ENCODE measurements at places on chromosomes 12 and 14.
A peak's percentile ranks its signal among the peaks of the same experiment; 100 is the strongest.

- DNase-seq: no peak
Measured at GRCh38 chr14:83196236-83196635, 1662.6 kb upstream of the SEL1L start.

- DNase-seq: no peak
Measured at GRCh38 chr14:96364962-96365361, 1.6 kb downstream of the GSKIP start.

DNA sequence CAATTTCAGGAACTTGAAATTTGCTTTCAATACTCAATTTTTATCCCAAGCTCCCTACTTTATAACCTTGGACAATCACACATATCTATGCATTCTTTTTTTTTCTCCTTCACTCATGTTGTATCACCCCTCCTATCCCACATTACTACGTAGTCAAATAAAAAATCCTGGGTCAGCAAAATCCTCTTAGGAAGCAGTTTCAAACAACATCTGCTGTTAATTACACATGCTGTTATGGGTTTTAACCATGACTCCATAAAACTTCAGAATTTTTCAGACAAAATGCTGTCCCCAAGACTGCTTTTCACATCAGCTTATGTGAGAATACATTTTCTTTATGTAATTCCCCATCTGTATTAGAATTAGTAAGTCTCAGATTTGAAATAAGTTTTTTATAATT lies 61.7 kb downstream of the LRFN5 start:
- DNase-seq: no peak

DNA sequence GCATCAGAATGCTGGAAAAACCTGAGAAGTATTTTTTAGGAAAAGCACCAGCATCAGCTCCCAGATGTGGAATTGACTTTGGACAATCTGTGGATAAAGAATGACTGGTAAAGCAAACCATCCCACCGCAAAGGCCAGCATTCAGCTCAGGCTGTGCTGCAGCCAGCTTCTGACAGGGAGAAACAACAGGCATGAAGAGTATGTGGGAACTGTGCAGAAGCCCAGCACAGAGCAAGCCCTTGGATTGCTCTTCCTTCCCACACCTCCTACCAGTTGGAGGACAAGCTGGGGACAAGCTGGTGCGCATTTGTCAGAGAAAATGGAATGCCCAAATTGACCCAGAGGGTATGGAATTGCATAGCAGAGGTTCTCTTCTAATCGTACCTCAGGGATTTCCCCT lies 228.1 kb downstream of the ANO2 start:
- no peak for DNase-seq

DNA sequence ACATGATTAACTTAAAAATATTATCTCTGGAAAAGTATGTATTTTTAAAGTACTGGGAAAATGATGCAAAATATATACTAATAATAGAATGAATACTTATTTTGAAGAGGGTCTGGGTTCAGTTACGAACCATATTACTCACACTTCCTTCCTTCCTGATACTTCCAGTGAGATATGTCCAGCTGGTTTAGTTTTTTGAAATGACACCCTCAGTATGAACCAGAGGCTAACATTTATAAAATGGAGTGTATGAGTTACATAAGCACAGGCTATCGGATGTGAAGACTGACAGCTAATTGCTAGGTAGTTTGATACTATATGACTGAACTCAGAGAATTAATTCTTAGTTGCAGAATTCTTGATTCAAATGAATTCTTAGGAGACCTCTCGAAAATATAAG lies 122.9 kb downstream of the OTOGL start:
- no peak for DNase-seq

DNA sequence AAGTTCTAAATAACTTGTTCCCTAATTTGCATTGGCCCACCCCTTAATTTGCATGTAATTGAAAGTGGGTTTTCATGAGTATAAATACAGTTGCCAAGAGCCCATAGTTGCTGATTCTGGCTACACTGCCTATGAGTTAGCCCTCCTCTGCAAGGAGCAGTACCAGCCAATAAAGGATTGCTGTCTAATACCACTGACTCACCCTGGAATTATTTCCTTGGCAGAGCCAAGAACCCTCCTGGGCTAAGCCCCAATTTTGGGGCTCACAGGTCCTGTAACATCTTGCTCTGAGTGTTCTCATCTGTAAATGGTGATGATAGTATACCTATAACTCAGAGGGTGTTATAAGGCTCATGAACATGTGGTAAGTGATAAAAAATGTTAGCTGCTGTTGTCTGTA lies 6.8 kb downstream of the TTC8 start:
- no peak for DNase-seq

GRCh38 chr12:54606556-54606955 lies 18.1 kb upstream of the PPP1R1A start:
- DNase-seq: no peak

- no peak for DNase-seq
Measured at GRCh38 chr12:105218434-105218833, 17.5 kb downstream of the APPL2 start.

DNA sequence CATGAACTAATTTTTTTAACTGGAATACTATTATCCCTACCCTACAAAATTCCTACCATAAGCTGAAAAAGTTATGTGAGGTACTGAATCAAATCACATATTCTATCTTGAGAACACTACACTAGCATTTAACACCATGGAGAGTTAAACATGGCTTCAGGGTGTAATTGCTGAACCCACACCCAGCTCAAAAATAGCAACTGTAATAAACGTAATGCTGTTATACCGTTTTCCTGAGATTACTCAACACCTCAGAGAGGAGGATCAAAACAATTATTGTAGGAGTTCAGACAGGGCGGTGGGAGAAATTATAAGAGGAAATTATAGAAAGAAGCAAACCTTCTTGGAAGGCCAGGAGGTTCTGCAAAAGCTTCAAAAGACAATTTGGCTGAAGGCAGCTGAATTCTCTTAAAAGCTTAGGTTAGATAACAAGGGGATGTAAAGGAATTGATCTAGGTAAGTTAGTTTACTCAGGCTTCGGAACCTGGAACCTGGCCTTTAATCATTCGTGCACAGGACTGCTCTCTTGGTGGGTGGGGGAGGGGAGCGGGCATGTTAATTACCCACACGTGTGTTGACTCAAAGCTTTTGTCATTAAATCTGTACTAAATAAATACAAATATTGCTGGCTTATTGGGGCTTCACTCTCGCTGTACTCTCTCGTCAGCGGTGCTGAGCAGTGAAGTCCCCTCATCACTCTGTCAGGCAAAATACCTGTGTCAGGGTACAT lies 12.1 kb upstream of the IPO8 start:
- no peak for DNase-seq

DNA sequence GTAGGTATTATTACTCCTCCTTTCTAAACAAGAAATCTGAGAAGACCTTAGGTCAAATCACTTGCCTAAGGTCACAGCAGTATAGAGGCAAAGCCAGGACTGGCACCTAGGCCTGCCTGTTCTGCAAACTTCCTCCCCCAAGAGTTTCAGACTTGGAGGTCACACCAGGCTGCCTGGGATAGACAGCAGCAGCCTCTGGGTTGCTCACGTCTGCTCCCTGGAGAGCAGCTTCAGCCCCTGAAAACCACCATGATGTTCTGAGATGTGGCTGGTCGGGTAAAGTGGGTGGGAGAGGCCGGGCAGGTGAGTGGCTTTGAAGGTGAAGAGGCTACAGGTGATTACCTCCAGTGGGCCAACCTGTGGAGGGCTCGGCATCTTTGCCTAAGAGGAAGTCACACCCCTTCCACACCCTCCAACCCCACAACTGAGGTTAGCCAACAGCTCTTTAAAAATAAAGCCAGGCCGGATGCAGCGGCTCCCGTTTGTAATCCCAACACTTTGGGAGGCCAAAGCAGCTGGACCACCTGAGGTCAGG lies 37.0 kb upstream of the PNMA1 start:
- DNase-seq: no peak

DNA sequence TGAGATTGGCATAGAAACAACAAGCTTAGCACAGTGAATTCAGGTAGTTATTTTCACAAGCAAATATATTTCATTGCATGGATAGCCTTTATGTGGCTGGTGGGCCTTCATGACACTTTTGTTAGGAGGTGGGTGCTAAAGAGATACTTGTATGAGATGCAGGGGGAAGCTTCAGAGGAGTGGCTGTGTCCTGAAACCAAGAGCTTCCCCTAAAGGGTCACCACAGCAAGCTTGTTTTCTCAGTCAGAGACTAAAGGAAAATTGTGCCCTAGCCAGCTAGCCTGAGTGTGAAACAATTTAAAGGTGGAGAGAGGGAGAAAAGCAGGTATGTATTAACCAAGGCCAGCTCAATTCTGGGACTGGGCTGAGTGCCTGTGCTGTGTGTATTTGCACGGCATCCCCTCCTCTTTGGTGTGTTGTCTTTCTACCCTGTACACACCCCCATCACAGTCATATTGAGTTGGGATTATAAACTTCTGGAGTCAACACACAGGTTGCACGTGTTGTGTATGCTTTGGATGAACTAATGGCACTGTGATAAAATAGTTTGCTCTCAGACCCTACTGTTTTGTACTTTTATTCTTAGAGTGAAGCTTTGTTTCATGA lies 79.2 kb downstream of the RASSF8 start:
- no peak for DNase-seq

DNA sequence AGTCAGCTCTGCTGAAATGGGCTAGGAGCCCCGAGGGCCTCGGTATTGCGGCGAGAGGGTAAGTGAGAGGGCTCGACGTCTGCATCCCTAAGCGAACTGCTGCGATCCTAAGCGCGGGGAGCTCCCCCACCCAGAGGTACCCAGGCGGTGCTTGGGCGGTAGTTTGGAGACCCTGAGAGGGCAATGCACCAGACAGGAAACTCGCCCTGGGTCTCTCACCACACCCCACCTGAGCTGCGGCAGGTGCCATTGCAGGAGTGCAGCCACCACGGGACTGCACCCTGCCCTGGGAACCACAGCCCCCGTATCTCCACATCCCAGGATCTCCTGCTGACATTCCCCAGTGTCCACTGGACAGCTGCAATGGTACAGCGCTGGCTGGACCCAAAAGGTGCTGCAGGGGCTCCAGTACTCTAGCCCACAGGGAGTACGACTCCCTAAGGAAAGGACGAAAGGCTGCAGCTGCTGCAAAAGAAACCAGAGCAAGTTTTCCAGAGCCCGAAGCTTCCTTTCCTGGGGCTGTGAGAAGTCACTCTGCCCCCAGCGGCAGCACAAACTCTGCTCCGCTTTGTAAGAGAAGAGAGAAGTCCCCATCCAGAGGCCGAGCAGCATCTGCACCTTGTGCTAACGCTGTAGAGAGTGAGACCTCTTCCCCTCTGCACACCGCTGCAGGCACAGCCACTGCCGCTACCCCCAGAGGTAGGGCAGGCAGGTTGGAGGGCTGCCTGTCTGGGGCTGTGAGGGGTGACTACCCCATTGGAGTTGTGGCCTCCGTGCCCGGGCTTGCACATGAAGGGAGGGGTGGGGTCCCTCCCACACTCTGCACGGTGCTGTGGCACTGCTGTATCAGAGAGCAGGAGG lies 31.1 kb upstream of the MON2 start:
- peak; percentile 11 for DNase-seq

DNA sequence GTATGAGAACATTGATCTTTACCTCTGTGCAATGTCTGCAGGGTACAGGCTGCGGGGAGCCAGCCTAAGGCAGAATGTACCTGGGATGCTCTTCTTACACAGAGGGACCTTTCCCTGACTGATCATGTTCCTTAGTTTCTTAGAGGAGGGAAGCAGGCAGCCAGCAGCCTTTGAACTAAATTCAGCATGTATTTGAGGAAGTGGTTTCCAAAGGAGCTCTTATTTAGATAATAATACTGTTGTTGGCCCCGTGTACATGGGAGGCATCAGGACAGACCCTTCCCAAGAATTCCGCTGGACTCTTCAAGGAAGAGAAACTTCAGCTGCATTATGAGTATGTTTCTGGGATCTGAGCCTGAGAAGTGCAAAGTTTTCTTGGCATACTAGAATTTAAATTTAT lies 98.8 kb downstream of the CCDC92 start:
- no peak for DNase-seq

GRCh38 chr12:5083955-5084849 lies 40.5 kb downstream of the KCNA5 start:
- no peak for DNase-seq

GRCh38 chr14:22497144-22497423 lies 91.9 kb downstream of the DAD1 start:
- DNase-seq: no peak

DNA sequence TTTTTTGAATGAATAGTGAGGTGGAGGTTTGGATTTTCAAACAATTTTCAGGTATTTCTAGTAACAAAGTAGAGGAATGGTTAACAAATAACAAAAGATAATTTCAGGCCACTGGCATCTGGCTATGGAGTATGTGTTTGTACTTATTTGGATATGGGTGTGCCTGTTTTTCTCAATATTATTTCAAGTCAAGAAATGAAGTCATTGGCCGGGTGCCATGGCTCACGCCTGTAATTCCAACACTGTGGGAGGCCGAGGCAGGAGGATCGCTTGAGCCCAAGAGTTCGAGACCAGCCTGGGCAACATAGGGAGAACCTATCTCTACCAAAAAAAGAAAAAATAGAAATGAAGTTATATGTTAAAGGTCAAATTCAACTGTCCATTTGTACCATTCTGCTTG lies 13.9 kb downstream of the SLC35E3 start:
- no peak for DNase-seq

DNA sequence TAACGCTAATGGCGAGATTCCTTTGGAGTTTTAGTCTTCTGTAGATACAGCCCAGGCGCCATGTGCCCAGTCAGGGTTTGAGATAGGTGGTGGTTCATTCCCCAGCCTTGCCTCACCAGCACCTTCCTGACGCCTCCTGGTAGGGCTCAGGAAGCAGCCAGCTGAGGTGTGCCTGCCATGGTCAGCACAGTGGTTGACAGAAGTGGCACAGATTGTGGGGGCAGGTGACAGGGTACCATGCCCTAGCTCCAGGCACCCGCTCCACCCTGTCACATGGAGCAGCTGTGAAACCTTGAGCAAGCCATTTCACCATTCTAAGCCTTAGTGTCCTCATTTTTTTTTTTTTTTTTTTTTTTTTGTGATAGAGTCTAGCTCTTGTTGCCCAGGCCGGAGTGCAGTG lies 45.6 kb downstream of the EVL start:
- DNase-seq: no peak

GRCh38 chr14:106235356-106236159 lies 709.2 kb downstream of the TMEM121 start:
- DNase-seq: no peak

DNA sequence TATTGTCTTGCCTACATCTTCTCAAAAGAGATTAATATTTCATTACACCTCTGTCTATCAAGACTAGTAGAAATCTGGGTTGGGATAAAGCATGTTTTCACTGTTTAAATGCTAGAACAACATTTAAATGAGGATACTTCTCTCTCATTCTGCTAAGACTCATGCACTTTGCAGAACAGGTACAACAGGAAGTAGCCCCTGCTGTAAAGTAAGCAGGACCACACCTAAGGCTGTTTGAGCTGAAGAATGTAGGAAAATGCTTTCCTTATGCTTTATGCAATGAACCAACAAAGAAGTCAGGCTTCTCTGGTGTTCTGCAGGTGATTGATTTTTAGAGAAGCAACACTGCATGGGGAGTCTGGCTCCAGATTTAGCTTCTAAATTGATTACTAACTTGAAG lies 89.4 kb downstream of the PAX9 start:
- DNase-seq: no peak

All from stimulated activated CD4-positive, alpha-beta T cell treated with anti-CD3 and anti-CD28 coated beads, Interleukin-12 subunit alpha, Interleukin-12 subunit beta, amount 100 ng/mL, for 48 hours (primary cell).